Inflammatory macrophage (primary cell): ENCODE measurements at places on chromosomes 12 and 14.

- DNase-seq: no peak
Measured at GRCh38 chr12:118237908-118238307, 102.0 kb downstream of the PEBP1 start.

DNA sequence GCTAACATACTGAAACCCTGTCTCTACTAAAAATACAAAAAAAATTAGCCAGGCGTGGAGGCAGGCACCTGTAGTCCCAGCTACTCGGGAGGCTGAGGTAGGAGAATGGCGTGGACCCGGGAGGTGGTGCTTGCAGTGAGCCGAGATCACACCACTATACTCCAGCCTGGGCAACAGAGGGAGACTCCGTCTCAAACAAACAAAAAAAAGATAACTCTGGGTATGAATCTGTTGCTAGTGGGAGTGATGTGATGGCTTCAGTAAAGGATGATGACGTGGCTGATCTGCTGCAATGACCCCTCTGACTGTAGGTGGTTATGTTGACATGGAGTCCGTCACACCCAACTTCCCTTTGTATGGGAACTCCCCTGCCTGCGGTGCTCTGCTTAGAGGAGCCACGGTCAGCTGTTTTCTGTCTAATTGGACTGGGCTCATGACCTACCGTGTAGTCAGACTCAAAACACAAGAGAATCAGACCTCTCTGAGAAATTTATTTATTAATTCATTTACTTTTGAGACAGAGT, 59.1 kb upstream of the MED13L start:
- DNase-seq: peak; percentile 99

GRCh38 chr12:78970041-78970440, 105.5 kb downstream of the SYT1 start:
- no peak for DNase-seq

DNA sequence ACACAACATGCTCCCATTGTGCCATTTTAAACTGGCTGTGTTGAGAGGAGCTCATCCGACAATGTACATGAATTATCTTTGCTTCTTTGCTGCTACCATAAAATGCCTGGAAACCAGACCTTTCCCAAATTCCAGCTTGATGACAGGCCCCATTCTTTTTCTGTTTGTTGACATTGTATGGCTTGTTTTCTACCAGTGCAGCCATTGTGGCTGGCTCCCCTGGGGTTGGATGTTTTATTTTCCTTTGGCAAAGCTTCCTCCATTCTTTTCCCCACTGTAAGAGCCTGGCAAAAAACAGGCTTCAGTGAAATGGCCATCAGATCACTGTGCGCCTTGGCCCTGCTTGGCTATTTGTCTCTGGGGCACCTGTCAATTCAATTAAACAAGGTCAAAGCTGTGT, 532.5 kb downstream of the VRK1 start:
- DNase-seq: no peak

- no peak for DNase-seq
Measured at GRCh38 chr14:46820291-46820690, 168.7 kb upstream of the RPL10L start.

DNA sequence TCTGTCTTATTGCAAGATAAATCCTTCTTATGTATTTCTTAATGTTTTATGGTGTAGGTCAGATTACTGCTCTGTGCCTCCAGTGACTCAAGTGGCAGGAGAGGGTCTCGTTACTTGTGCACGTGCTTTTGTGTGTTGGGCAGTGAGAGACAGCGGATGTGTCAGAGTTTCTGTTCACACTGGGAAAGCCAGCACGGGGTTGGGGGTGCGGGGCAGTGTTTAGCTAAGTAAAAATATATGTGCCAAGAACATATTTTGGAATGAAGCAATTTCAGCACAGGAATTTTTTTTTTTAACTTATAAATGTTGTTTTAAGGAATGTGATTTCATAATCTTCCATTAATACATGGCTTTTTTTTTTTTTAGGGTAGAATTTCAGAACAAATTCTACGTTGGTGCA, 4.5 kb upstream of the DNAH10 start:
- no peak for DNase-seq

GRCh38 chr12:96497855-96498254, 8.5 kb downstream of the CFAP54 start:
- DNase-seq: no peak

DNA sequence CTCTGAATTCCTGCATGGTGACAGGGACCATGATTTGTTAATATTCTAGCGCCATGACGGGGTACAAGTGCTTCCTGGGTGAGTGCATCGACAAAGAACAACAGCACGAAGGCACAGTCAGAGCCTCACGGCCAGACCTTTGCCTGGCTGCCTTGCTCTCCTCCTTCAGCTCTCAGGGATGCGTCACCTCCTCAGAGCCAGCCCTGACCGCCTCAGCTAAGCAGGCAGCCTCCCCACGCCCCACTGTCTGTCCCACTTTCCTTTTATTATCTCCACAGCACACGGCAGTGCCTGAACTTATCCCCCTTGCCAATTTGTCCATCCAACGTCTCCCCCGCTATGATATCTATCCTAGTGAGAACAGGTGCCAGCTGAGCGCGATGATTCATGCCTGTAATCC, 16.5 kb upstream of the FZD10 start:
- no peak for DNase-seq

DNA sequence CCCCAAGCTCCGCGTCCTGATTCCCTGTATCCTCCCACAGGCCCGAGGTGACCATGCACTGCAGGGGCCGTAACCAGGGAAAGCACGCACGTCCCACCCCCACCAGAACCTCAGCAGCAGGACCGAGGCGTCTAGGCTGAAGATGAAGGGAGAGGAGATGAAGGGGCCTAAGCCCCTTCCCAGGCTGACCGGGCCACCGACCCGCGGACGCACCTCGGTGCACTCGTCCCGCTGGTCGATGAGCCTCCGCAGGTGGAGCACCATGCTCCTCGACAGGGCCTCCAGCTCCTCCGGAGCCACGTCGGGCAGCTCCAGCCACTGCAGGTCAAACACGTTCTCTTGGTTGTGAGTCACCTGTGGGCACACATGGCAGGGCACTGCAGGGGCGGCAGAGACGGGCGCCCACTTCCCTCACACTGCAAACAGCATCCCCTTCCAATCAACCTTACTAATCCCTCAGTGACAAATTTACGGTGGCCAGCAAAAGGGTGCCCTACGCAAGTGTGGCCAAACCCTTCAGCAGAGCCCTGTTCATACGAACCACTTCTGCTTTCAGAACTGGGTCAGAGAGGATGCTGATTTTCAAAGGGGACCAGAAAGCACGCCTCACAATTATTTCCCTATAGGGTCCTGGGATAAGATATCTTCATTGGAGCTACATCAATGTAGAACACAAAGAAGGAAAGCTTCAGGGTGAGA, 77.8 kb downstream of the CCDC88C start:
- peak; percentile 73 for DNase-seq
